PC-3 (cell line): ENCODE measurements at places on chromosomes 1 and 21. TPM values are rescaled to one million over a fixed set of nuclear protein-coding genes. Genes with fewer than 3 reads are reported as not detected.

- peak; percentile 37 for DNase-seq
These were observed 4.3 kb upstream of the NR1I3 start for GRCh38 chr1:161242313-161242712.

DNA sequence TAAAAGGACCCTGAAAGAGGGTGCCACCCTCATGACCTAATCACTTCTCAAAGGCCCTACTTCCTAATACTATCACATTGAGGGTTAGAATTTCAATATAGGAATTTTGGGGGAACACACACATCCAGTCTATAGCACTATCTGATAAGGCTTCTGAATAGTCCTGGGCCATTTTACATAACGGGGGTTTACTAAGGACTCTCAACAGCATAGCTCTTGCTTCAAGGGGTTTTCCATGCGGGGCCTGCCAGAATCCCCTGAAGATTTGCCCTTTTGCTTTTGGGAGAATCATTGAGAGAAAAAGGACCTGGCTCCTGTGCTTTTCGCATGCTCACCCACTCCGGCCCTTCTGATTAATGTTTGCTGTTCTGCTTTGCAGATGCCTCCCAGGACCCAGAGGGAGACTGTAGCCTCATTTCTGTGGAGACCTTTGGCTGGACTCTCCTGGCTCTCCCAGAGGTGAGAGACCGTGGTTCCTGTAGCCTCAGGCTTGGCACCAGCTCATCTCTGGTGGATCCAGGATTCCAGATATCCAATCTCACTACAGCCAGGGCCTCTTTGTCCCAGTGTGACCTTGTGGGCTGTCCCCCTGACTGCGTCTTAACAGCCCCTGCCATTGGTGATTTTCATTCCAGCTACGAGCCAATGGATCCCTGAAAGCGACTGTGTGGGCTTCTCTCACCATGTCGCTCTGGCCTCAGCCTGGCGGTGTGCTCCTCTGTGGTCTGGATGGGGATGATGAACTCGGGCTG lies 72.6 kb downstream of the DDR2 start:
- no peak for DNase-seq

DNA sequence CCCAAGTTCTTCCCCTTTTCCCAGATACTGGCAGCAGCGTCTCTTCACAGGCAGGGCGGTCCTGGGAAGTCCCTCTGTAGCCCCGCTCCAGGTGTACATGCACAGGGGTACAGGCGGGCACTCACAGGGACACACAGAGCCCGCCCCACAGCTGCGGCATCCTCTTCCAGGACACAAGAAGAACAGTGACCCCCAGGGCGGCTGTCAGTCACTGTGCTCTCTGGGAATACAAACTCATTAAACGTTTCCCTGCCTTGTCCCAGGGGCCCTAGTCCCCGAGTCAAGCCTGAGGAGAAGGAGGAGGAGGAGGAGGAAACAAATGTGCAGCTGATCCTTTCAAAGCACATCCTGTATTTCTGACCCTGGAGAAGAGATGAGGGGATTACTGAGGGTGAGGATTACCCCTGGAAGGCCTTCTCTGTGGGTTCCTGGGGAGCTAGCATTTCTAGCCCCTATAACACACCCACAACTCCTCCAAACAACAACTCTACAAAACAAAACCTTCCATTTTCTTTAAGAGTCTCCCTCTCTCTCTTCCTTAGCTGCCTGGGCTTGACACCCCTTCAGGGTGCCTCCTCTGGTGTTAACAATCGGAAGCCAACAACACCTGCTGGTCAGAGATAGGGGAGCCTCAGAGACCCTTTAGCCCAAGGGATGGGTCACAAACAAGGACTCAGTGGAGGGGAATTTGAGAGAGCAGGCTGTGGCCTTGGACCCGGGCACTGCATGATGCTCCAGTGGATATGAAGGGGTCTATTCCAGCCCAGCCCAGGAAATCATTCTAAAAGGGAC lies 28.4 kb upstream of the DMBX1 start:
- DNase-seq: no peak

KMO gene
- 0.29 and 1.2 TPM in 2 replicates for total RNA-seq

NDUFV3 gene
- total RNA-seq: 61.6 and 65.8 TPM in 2 replicates

- no peak for DNase-seq
These were observed 65.8 kb downstream of the LRRN2 start for GRCh38 chr1:204619721-204620120.

DNA sequence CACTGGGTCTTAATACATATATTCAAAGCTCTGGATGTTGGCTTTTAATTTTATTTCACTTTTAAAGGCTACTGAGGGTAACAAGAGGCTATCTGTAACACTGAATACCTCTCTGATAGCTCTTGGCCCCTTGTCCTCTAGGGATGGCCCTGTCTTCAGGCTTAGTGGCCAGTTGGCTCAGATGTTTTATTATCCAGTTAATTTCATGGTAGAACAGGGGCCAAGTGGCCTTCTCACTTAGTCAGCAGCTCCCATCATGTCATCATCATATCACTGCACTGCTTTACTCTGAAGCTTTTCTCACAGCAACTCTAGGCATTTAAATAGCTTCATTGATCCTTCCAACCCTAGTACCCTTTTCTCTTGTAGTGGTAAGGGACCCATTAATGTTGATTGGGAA lies 40.2 kb upstream of the MACF1 start:
- no peak for DNase-seq

GRCh38 chr1:30601316-30602085 lies 121.9 kb downstream of the MATN1 start:
- DNase-seq: no peak

PYHIN1 gene
- total RNA-seq: not detected in 2 replicates

- DNase-seq: no peak
These were observed 73.3 kb downstream of the NVL start for GRCh38 chr1:224256640-224257039.

DNA sequence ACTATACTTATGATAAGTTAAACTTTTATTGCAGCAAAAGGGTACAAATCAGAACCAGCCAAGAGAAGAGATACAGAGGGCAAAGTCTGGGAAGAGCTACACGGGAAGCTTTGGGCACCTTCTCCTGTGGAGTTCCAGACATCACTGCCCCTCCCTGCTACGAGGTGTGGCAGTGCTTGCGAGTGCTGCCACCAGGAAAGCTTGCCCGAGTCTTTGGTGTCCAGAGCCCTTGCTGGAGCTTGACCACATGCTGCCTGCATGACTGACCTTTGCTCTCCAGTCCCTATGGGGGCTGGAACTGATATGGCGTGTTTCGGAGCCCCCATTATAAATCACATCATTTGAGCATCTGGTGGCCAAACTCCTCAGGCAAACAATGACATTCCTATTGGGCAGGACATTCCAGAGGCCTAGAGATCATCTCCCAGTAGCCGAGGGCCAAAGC lies 23.4 kb downstream of the PLEKHO1 start:
- DNase-seq: no peak

GRCh38 chr1:247588060-247588459 lies at the start of gene OR2G2:
Gene OR2G2 (plus strand): TSS chr1:247588360. CDS start chr1:247588360, 0 bp downstream.
- DNase-seq: no peak

DNA sequence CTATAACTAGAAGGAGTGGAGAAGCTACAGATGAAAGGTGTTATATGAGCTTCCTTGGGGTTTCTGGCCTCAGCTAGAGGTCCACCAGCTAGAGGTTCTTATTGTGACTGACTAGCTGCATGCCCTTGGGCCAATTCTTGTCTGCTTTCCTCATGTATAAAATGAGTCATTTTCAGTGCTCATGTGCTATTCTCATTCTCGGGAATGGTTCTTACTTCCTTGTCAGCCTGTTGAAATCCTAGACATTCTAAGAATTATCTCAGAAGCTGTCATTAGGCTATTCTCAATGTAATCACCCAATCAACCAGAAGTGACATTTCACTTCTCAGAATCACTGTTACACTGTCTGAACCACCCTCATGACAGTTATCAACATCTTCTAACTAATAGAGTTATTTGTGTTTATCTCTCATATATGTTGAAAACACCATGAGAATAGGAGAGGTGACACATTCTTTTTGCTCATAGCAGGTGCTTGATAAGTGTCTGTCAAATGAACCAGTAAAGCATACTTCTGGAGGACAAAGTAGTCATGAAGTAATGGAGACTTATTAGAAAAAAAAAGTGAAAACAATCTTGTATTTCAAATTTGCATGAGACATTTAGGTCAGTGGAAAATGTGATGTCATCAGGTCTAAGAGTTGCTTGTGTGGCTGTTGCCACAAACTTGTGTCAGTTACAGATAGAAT lies 122.8 kb upstream of the IVNS1ABP start:
- peak; percentile 83 for DNase-seq

DNA sequence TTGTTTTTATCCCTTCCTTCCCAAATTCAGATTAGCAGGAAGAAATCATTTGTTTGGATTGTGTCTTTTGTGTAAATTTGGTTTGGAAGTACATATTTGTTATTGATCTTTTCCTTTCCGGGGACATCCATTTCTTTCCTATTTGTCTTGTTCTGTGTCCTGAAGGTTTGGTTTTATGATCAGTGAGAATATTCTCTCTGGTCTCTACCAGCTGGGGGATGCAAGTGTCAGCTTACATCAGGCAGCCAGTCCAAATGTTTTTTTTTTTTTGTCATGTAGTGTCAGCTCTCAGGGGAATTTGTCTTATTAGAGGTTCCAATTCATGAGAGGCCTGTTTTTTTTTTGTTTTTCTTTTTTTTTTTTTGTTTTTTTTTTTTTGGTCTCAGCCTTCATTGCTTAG lies 479.2 kb upstream of the LRRC7 start:
- DNase-seq: no peak

DNA sequence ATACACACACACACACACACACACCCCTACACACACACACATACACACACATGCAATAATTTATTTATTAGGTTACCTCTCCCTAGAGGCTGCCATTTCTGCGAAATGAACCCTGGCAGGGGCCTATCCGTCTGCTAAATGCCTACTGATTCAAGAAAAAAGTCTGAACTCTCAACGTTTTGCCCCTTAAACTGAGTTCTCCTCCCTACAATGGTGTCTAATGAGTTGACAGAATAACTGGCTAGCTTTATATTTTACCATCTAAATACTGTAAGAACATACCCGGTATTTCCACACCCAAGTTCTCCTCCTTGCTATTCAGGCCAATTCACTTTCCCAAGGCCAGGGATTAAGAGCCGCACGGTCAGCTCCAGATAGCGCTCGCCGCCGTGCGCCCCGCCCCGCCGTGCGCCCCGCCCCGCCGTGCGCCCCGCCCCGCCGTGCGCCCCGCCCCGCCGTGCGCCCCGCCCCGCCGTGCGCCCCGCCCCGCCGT lies 339 bp upstream of the RNPC3 start:
- peak; percentile 35 for DNase-seq

GRCh38 chr1:89975540-89976125 lies 19.3 kb upstream of the ZNF326 start:
- no peak for DNase-seq

CENPS gene
- 16.3 and 19.5 TPM in 2 replicates for total RNA-seq

BMP8B gene
- total RNA-seq: 3.3 and 4.7 TPM in 2 replicates

- peak; percentile 17 for DNase-seq
These were observed 1.7 kb upstream of the MRPS15 start for GRCh38 chr1:36465731-36466369.

RNU1-4 gene
- under 0.01 TPM in 2 replicates for total RNA-seq

DNA sequence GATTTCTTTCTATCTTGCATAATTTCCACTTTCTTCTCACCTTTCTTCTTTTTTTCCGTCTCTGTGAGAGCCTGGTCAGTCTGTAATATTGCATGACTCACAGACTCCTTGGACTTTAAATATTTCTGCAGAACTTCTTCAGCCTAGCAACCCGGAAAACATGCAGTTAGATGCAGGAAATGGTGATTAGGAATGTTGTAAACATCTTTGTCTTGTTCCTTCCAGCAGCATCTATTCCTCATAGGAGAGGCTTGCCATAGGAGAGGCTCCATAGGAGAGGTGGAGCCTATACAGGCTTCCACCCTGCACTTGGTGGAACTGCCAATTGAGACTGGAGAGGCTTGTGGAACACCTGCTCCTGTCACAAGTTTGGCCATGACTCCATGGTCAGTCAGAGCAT lies 10.0 kb downstream of the GBP5 start:
- peak; percentile 36 for DNase-seq

RIMKLA gene
- total RNA-seq: 3.5 and 4.5 TPM in 2 replicates

DNA sequence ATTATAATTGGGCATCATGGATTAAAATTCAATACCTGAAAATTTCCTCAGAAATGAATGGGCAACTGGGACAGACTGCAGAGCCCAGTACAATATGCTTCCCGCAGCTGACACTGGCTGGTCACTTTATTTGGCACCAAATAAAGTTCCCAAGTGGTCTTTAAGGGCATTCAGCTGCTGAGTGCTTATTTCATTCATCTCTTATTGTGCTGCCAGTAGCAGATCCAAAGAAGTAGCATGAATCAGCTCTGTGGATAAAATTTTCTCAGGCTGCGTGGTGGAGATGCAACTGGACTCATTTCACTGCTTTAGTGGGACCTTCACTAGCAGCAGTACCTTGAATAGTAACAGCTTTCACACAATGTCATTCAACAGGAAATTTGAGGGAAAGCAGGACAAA lies 226.3 kb upstream of the ADGRL2 start:
- no peak for DNase-seq

GRCh38 chr1:68600049-68600661 lies 103.3 kb upstream of the DEPDC1 start:
- DNase-seq: peak; percentile 53

- DNase-seq: peak; percentile 81
These were observed 16.0 kb downstream of the OR2T11 start for GRCh38 chr1:248618878-248619277.

DNA sequence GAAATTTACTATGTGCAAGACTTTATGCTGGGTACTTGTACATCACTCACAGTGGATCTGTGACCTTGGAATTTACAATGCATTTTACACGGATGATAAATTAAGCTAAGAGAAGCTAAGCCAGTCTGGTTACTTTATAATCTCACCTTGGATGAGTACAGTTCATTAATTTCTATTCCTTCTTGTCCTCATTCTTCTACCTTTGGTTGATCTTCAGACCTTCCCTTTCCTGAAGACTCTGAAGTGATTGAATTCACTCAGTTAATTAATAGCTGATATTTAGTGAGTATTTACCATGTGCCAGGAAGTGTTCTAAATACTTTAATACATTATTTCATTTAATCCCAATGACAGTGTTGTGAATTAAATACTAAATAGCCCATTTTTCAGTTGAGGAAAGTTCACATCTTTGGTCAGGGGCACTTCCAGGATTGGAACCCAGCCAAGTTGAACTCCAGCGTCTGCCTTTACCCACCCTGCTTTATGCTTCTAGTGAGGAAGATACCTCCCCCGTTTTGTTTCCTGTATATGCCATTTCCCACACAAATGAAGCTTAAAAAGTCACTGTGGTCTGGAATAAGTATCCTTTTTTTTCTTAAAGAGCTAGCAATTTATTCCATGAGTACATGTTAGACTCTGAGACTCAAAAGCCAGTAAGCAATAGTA lies 146.6 kb downstream of the TLR5 start:
- DNase-seq: no peak
